ENCODE measurements at places on chromosomes 7 and 10.
A peak's percentile ranks its signal among the peaks of the same experiment; 100 is the strongest.

GRCh38 chr7:65951837-65952578 lies 30.0 kb downstream of the GUSB start:
- H3K4me3 ChIP-seq = no peak overlapping the region
- no peaks in the 10 kb centered on the region for H3K27me3 ChIP-seq
- H3K4me1 ChIP-seq = no peaks in the 10 kb centered on the region

DNA sequence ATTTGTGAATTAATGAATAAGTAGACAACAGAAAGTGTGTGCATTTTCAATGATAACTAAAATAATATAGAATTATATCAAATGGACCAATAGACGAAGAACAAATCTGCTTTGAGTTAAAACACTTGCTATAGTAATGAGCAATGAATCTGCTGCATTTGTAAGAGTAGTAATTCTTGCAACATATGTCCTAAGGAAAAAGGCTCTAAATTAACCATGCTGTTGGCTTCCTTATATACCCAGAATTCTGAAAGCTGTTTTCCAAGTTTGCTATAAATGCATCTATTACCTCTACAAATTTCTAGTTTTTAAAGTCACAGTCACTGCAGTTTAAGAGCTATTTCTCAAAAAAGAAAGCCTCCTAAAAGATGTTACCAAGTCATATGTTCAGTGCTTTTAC lies 20.5 kb upstream of the ANLN start:
- H3K4me1 ChIP-seq = no peaks in the 10 kb centered on the region
- no peaks in the 10 kb centered on the region for H3K27me3 ChIP-seq
- no peak for DNase-seq
- H3K36me3 ChIP-seq = no peaks in the 10 kb centered on the region
- no peak overlapping the region for H3K27ac ChIP-seq

- H3K4me3 ChIP-seq = no peak overlapping the region
- no peaks in the 10 kb centered on the region for H3K27me3 ChIP-seq
- no peak for DNase-seq
- H3K36me3 ChIP-seq = no peaks in the 10 kb centered on the region
- H3K4me1 ChIP-seq = no peaks in the 10 kb centered on the region
- H3K27ac ChIP-seq = no peak overlapping the region
These were observed 20.4 kb upstream of the PIK3AP1 start for GRCh38 chr10:96740579-96741281.

- no peak overlapping the region for H3K27ac ChIP-seq
- H3K4me3 ChIP-seq = no peak overlapping the region
- H3K4me1 ChIP-seq = no peaks in the 10 kb centered on the region
- H3K27me3 ChIP-seq = no peaks in the 10 kb centered on the region
These were observed 16.6 kb upstream of the WDFY4 start for GRCh38 chr10:48667960-48668590.

GRCh38 chr7:93860261-93860660 lies 30.3 kb downstream of the TFPI2 start:
- no peaks in the 10 kb centered on the region for H3K4me1 ChIP-seq
- no peaks in the 10 kb centered on the region for H3K36me3 ChIP-seq
- no peak overlapping the region for H3K27ac ChIP-seq
- H3K4me3 ChIP-seq = no peak overlapping the region
- no peaks in the 10 kb centered on the region for H3K27me3 ChIP-seq
- DNase-seq = no peak

DNA sequence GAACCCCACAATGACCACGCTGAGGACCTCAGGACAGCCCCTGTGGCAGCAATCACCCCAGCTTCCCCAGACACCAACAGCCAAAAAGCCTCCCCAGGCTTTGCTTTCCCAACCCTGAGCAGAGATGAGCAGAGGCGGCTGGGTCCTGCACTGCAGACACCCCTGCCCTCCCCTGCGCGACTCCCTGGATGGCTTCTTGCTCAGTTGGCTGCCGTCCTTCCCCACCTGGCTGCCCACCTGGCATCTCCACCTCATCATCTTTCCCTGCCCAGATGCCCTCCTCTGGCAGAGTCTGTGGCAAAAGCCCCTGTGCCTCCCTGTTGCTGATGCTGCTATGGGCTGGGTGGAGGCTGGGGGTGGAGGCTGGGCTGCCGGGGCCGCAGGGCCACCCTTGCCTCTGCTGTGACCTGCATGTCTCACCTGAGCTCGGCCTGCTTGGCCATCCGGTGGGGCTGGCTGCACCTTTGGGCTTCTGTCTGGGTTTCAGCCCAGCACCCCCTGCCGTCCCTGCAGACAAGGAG lies 567.7 kb downstream of the TCERG1L start:
- H3K4me3 ChIP-seq = no peak overlapping the region
- H3K36me3 ChIP-seq = no peaks in the 10 kb centered on the region
- no peaks in the 10 kb centered on the region for H3K4me1 ChIP-seq

DNA sequence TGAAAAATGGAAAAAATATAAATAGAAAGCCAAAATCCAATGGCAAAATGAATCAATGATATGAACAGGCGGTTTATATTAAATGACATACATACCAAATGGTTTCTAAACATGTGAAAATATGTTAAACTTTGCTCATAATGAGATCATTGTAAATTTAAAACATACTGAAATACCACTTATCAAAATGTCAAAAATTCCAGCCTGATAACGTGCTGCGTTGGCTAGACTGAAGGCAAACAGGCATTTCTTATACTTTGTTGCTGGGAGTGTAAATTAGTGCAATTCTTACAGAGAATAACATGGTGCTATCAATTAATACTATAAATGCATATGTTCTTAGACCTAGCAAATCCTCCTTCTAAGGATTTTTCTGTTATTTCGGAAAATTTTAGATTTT lies 225.8 kb upstream of the FAM3C start:
- H3K4me1 ChIP-seq = no peaks in the 10 kb centered on the region
- H3K27ac ChIP-seq = no peak overlapping the region
- H3K4me3 ChIP-seq = no peak overlapping the region
- DNase-seq = no peak
- H3K36me3 ChIP-seq = no peaks in the 10 kb centered on the region

GRCh38 chr10:682931-683447 lies 6.5 kb downstream of the DIP2C start:
- no peak for DNase-seq
- H3K36me3 ChIP-seq = no peaks in the 10 kb centered on the region
- no peak overlapping the region for H3K4me3 ChIP-seq
- H3K27ac ChIP-seq = no peak overlapping the region

- no peak overlapping the region for H3K27ac ChIP-seq
- DNase-seq = no peak
- no peaks in the 10 kb centered on the region for H3K36me3 ChIP-seq
- no peaks in the 10 kb centered on the region for H3K4me1 ChIP-seq
- no peak overlapping the region for H3K4me3 ChIP-seq
These were observed 236.5 kb upstream of the PTN start for GRCh38 chr7:137579913-137580640.

DNA sequence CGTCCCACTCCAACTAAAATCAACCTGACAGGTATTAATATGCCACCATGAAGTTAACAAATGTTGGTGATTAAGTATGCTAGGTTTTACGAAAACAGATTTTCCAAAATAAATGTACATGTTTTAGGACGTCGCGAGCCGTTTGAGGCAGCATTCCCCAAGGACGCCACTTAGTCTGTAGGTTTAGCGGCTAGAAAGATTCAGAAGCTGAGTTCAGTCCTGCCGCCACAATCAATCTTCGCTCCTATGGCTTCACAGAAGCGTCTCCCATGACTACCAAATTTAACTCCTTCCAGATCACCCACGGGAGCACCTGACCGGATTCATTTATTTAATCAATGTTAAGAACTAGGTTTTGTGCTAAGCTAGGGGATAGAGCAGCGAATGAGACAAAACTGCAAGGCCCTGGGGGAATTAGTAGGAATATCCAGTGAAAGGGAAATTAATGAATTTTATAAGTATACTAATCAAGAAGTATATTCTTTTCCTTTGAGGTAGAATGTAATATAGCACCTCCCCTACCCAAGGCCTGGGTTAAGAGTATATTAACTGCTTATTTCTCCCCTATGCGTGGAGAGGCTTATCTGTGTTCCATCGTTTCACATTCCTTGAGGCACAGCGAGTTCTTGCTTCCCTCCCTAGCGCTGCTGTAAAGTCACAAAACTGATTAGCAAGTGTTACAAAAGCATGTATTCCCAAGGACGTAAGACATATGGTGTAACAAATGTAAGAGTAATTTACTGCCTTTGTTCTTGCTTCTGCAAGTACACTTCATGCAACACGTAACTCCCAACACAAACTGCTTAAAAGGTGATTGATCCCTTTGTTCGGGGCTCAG lies 994 bp upstream of the CYP51A1 start:
- H3K27ac ChIP-seq = peak overlapping the region; percentile 99
- H3K4me3 ChIP-seq = peak overlapping the region; percentile 70
- no peaks in the 10 kb centered on the region for H3K27me3 ChIP-seq
- DNase-seq = peak; percentile 54

GRCh38 chr10:21369697-21370096 lies 155.8 kb downstream of the SKIDA1 start:
- no peak overlapping the region for H3K4me3 ChIP-seq
- DNase-seq = no peak
- H3K27me3 ChIP-seq = no peaks in the 10 kb centered on the region
- peaks cover 22% of the 10 kb centered on the region for H3K4me1 ChIP-seq

DNA sequence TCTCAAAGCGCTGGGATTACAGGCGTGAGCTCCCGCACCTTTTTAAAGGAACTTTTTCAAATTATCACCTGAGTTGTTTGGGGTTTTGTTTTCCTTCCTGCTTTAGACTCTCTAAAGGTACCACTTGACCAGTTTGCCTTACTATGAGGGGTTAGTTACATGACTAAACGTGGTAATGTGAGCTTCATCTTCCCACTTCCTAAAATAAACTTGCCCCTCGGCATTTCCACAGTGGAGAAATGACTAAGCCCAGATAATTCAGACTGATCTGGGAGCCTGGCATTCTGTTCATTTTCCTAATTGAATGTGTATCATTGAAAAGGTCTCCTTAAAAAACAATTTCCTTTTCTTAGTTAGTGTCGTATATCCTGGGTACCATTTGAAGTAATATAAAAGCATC lies 163.4 kb downstream of the PLXDC2 start:
- H3K4me1 ChIP-seq = no peaks in the 10 kb centered on the region
- H3K27ac ChIP-seq = no peak overlapping the region
- no peaks in the 10 kb centered on the region for H3K27me3 ChIP-seq
- no peak overlapping the region for H3K4me3 ChIP-seq
- H3K36me3 ChIP-seq = no peaks in the 10 kb centered on the region

DNA sequence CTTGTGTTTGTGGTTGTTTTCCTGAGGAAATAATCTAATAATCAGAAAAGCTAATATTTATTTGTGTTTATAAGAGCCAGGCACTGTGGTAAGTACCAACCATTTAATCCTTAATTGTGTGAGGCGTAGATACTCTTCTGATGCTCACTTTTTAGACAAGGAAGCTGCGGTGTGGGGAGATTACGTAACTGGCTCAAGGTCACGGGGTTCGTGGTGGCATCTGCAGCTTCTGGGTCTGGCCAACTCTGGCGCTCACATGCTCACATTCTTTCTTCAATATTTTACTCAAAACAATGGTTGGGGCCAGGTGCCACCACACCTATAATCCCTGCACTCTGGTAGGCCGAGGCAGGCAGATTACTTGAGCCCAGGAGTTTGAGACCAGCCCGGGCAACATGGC lies 77.6 kb downstream of the RALA start:
- H3K4me1 ChIP-seq = no peaks in the 10 kb centered on the region
- H3K27me3 ChIP-seq = no peaks in the 10 kb centered on the region
- peaks cover 12% of the 10 kb centered on the region for H3K36me3 ChIP-seq

- DNase-seq = no peak
- peaks cover 39% of the 10 kb centered on the region for H3K4me1 ChIP-seq
- no peak overlapping the region for H3K27ac ChIP-seq
- no peaks in the 10 kb centered on the region for H3K27me3 ChIP-seq
- H3K4me3 ChIP-seq = no peak overlapping the region
These were observed 47.6 kb downstream of the CUX1 start for GRCh38 chr7:101865031-101865430.

DNA sequence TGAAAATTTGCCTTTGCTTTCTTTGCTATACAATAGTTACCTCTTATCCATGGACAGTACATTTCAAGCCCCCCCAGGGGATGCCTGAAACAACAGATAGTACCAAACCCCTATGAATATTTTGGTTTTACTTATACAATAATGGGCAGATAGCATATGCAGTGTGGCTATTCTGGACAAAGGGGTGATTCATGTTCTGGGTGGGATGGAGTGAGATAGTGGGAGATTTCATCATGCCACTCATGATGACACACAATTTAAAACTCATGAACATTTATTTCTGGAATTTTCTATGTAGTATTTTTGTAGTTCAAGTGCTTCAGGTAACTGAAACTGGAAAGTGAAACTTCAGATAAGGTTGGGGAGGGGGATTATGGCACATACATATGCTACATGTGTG lies 12.0 kb downstream of the STARD3NL start:
- no peaks in the 10 kb centered on the region for H3K36me3 ChIP-seq
- no peaks in the 10 kb centered on the region for H3K27me3 ChIP-seq
- peaks cover 5% of the 10 kb centered on the region for H3K4me1 ChIP-seq
- H3K4me3 ChIP-seq = no peak overlapping the region
- H3K27ac ChIP-seq = no peak overlapping the region
- no peak for DNase-seq

GRCh38 chr7:148664324-148664723 lies 34.4 kb upstream of the CUL1 start:
- no peaks in the 10 kb centered on the region for H3K4me1 ChIP-seq
- peak; percentile 18 for DNase-seq
- no peak overlapping the region for H3K4me3 ChIP-seq
- H3K36me3 ChIP-seq = no peaks in the 10 kb centered on the region
- no peaks in the 10 kb centered on the region for H3K27me3 ChIP-seq

GRCh38 chr10:13272164-13272571 lies 27.7 kb downstream of the PHYH start:
- no peak overlapping the region for H3K4me3 ChIP-seq
- peak overlapping the region; percentile 46 for H3K27ac ChIP-seq
- H3K36me3 ChIP-seq = no peaks in the 10 kb centered on the region
- peaks cover 8% of the 10 kb centered on the region for H3K4me1 ChIP-seq
- DNase-seq = peak; percentile 76
- no peaks in the 10 kb centered on the region for H3K27me3 ChIP-seq

DNA sequence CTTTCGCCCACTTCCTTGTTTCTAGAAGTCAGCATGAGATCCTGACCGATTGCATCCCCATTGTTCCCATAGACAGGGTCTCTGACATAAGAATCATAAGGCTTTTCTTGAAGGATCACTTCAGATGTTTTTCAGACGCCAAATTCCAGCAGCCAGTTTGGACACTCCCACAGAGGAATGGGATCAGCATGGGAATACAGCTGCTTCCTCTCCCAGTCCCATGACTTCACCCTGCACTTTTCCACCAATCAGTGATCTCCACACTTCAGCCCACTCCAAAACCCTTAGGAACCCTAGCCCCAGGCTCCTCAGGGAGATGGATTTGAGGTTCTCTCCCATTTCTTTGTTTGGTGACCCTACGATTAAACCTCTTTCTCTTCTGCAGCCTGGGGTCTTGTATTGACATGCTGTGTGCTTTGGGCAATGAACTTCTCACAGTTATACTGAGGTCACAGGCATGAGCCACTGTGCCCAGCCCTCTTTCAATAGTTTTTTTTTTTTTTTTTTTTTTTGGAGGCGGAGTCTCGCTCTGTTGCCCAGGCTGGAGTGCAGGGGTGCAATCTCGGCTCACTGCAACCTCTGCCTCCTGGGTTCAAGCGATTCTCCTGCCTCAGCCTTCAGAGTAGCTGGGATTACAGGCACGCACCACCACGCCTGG lies 52.8 kb upstream of the CHST3 start:
- H3K27me3 ChIP-seq = no peaks in the 10 kb centered on the region
- no peak for DNase-seq
- no peaks in the 10 kb centered on the region for H3K36me3 ChIP-seq
- no peak overlapping the region for H3K27ac ChIP-seq
- no peak overlapping the region for H3K4me3 ChIP-seq

- peaks cover 30% of the 10 kb centered on the region for H3K4me1 ChIP-seq
- H3K36me3 ChIP-seq = no peaks in the 10 kb centered on the region
These were observed 28.1 kb downstream of the ARL4A start for GRCh38 chr7:12715372-12716133.

GRCh38 chr10:24128066-24128730 lies 80.7 kb upstream of the KIAA1217 start:
- H3K27me3 ChIP-seq = no peaks in the 10 kb centered on the region
- peak; percentile 18 for DNase-seq
- H3K4me1 ChIP-seq = no peaks in the 10 kb centered on the region
- no peaks in the 10 kb centered on the region for H3K36me3 ChIP-seq

Measured in hepatocyte (in vitro differentiated cells).